ENCODE measurements at places on chromosomes 12 and 14.

GRCh38 chr14:48584031-48584430 lies 908.6 kb upstream of the MDGA2 start:
- no peak for DNase-seq

- no peak for DNase-seq
Observed at GRCh38 chr12:130431176-130431575, 93.5 kb downstream of the PIWIL1 start.

DNA sequence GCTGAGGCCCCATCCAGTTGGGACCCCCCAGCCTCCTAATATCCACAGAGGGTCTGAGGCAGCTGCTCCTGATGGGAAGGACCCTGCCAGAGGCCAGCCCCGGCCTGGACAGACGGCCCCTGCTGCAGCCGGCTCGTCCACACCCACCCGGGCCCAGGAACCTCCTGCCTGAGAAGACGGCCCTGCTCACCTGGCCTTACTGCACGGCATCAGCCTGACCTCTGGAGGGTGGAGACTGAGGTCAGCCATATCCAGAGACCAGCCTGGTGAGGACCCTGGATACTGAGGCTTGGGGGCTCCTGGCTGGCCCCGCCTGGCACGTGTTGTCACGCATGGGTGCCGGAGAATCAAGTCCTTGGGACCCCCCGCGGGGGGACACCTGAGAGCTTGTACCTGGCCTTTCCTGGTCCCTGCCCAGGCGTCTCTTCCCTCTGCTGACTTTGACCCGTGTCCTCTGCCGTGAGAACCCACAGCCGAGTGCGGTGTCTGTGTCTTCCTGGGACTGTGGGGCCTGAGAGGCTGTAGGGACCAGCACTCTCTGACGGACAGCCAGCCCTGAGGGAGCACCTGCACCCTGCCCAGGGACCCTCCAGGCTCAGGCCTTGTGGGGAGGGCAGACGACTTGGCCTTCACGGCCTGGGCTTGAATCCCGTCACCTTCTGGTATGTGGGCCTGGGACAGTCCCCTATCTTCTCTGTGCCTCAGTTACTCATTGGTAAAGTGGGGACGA lies 57.3 kb downstream of the NOC4L start:
- DNase-seq: no peak

GRCh38 chr12:104457746-104458693 lies 1.3 kb downstream of the CHST11 start:
- peak; percentile 55 for DNase-seq

DNA sequence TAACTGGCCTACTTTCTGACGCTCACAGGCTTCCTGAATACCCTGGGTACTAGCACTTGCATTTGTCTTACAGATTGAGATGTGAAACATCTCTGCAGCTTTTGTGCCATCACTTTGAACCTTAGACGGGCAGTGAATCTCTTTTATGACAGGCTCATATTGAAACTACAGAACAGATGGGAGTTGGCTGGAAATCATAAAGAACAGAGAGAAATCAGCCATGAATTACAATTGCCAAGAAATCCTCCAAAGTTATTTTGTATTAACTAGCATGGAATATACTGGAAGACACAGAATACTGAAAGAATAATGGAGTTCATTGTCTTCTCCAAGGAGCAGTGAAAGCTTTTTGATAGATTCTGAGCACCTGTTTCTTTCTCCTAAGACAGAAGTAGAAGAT lies 32.7 kb downstream of the MYF5 start:
- DNase-seq: no peak

- no peak for DNase-seq
Observed at GRCh38 chr12:61939977-61940376, 320.2 kb upstream of the USP15 start.

GRCh38 chr12:68420225-68421010 lies 88.3 kb upstream of the MDM1 start:
- DNase-seq: no peak

DNA sequence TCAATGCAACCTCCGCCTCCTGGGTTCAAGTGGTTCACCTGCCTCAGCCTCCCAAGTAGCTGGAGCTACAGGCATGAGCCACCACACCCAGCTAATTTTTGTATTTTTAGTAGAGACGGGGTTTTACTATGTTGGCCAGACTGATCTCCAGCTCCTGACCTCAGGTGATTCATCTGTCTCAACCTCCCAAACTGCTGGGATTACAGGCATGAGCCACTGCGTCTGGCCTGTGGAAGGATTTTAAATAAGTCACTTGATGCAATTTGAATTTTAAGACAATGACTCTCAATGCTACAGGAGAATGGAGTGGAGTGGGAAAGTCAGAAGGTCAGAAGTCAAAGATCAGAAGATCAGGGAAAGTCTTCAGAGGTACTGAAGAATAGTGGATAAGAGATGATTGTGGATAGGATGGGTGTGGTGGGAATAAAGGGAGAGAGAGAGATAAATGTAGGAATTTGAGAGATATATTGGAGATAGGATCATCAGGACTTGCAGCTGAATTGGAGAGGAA lies 15.4 kb downstream of the TMEM52B start:
- no peak for DNase-seq

GRCh38 chr12:32820376-32820931 lies 64.8 kb upstream of the YARS2 start:
- no peak for DNase-seq

DNA sequence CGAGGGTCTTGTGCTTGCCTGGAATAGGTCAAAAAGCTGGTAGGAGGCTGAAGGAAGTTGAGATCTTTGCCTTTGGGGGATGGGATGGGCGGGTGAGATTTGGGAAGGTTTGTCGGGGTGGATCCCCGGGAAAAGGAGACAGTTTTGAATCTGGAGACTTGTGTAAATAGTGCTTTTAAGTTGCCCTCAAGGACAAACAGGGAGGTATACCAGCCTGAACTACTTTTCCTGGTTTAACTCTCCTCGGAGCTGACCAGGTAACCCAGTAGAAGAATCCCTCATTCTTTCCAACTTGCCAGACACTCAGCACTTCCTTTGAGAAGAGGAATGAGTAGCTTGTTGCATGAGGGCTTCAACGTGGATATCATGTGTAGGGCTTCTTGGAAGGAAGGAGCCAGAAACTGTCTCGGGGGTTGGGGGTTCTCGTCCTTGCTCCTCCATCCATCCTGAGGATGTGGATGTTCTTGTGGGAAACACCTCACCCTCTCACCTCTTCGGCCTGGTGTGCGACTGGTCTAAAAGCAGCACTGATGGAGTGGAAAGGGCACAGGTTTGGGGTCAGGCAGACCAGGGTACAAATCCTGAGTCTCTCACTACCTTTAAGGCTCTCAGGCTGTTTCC lies 1.9 kb downstream of the TEAD4 start:
- no peak for DNase-seq

DNA sequence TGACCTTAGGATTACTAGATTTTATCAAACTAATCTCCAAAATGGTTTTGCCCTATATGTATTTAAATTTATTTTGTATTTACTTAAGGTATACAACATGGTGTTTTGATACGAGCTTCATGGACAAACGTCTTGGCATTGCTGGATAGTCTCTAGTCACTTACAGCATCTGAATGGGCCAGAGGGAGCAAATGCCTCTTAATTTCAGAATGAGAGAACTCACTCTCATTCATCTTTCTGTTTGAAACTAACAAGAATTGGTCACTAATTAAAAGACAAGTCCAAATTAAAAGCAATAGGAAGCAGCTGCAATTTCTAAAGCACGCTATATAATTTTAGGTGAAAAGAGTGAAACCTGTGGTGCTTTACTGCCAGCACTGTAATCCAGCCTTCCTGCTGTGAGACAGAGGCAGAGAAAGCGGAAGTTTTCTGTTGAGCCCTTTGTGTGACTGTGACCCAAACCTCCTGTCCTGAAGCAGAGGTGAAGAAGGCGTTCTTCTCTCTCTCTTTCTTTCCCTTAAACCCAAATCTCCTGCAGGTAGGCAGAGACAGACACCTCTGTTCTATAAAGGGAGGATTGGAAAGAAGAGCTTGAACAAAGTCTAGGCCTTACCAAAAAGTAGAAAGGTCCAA lies 184.6 kb upstream of the NAV3 start:
- DNase-seq: no peak
